ENCODE measurements at places on chromosomes 1 and 21.
A peak's percentile ranks its signal among the peaks of the same experiment; 100 is the strongest.

GRCh38 chr1:21331752-21332478 lies 41.7 kb upstream of the ECE1 start:
- no peak for DNase-seq

DNA sequence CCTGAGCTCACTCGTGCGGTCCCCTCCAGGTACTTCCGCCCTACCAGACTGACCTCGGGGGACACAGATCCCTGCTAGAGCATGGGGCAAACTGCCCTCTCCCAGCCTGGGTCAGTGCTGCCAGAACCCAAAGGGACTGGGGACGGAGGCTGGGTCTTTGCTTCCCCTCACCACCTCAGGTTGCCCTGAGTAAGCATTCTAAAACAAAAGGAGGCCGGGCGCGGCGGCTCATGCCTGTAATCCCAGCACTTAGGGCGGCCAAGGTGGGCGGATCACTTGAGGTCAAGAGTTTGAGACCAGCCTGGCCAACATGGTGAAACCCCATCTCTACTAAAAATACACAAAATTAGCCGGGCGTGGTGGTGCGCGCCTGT lies 108.4 kb downstream of the SPSB1 start:
- DNase-seq = no peak

- DNase-seq = no peak
Observed at GRCh38 chr1:182397653-182398393, 2.6 kb downstream of the TEDDM1 start.

GRCh38 chr1:168408884-168409283 lies 128.2 kb downstream of the TBX19 start:
- peak; percentile 17 for DNase-seq

DNA sequence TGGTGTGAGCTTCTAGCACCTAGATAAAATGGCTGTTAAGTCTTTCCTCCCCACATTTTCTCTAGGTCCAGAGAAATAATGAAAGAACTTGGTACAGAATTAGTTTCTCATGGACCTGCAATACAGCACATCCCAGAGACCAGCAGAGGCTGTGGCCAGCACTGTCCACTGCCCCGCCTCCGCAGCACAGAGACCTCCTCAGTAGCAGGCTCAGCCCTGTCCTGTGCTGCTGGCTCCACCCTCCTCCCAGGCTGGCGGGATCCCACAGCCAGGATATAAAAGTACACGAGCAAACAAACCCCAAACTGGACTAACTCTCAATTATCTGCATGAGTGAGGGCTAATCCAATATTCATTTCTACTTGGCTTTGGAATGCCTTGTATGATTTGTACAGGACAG lies 401.5 kb downstream of the RPS6KC1 start:
- DNase-seq = no peak

GRCh38 chr1:107434361-107434693 lies 293.5 kb downstream of the NTNG1 start:
- DNase-seq = no peak

GRCh38 chr1:228176024-228176395 lies 10.4 kb downstream of the IBA57 start:
- DNase-seq = no peak

Data from effector memory CD4-positive, alpha-beta T cell (primary cell).